ENCODE measurements at places on chromosomes 7 and 10.
A peak's percentile ranks its signal among the peaks of the same experiment; 100 is the strongest.

DNA sequence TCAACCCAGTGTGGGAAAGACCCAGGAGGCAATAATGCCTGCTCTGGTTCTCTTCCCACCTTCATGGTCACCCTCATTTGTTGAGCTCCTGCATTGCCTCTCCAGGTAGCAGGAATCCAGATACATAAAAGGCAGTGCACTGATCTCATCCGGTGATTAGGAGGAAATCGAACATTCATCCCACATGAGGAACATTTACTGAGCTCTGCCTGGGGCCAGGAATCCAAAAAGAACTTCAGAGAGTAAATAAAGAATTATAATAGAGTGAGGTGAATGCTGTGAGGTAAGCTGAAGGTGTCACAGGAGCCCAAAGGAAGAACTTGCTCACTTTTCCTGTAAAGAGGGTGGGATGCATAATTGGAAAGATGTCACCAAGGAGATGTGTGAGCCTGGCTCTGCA, 121.2 kb downstream of the RALA start:
- DNase-seq, result no peak

DNA sequence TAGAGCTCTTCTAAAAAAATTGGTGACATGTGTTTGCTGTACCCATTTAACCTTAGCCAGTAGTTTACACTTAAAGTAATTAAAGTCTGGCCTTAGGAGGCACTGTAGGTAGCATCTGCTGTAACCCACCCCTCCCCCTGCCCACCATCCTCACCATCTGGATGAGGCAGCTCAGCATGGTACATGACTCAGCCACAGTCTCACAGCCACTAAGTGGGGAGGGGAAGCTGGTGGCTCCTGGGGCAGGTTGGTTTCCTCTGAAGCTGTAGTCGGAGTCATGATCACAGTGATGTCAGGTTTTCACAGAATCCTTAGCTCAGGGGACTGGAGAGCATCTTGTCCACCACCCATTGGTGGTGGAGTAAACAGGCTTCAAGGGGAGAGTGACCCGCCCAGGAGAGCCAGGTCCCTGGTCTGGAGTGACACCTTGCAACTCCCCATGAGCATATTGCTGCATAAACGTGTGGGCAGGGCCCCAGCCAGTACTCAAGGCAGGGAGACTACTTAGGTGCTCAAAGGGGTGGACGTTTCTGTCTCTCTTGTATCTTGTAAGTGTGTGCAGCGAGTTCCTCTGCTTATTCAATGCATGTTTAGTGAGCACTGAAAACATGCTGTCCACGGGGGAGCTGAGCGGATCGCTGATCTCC, 125.9 kb downstream of the GRK5 start:
- peak; percentile 23 for DNase-seq

GRCh38 chr10:18984531-18984930, 64.1 kb upstream of the MALRD1 start:
- no peak for DNase-seq

DNA sequence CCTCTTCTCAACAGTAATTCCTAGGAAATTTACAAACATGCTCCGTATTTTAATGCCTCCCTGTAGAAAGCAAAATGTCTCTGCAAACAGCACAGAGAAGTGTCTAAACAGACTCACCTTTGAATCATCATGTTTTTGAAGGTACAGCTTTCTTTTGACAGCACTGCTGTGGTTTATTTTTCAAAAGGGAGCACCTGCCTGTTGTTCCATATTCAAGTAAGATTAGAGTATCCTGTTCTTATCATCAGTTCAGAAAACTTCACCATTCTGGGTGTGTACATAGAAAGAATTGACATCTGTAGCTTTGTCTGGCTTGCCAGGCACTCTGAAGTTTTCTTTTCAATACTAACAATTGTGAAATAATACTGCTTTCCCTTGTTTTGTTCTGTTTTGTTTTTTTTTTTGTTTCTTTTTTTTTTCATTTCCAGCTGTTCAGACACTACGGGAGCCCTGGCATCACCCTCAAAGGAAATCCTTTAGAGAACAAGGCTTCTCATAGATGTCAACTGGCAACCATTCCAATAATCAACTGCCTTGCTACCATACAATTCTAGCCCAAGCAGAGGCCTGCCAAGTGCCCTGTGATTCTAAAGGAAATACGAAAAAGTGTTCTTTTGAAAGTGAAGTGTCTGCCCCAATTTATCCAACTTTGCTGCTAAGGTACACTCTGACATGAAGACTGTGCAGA, 275.9 kb downstream of the PRPF18 start:
- DNase-seq, result no peak

GRCh38 chr10:98028168-98028770, 2.2 kb downstream of the CRTAC1 start:
- DNase-seq, result peak; percentile 43

- DNase-seq, result no peak
Observed at GRCh38 chr7:94344826-94345225, 49.9 kb upstream of the COL1A2 start.

- no peak for DNase-seq
Observed at GRCh38 chr7:33062023-33062781, at the start of gene NT5C3A. Gene NT5C3A, minus strand, starts transcription at chr7:33062776. Its CDS starts 71 bp downstream, at chr7:33062705.

DNA sequence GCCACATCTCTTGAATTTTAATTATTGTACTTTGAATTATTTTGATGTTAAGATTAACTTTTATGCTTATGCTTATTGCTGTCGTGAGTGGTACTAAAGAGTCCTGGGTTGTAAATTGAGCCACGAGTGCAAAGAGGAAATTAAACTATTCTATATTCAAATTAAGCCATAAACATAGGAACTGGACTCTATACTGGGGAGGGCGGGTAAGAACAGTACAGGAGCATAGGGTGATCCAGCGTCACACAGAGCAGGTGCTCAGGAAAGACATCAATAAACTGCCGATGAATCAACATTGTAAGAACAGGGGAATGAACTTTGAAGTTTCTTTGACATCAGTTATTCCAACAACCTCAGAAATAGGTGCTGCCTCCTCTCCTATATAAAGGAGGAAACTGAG, 219.6 kb downstream of the CACNB2 start:
- DNase-seq, result no peak

GRCh38 chr10:77716458-77717317, 79.1 kb upstream of the KCNMA1 start:
- DNase-seq, result no peak

DNA sequence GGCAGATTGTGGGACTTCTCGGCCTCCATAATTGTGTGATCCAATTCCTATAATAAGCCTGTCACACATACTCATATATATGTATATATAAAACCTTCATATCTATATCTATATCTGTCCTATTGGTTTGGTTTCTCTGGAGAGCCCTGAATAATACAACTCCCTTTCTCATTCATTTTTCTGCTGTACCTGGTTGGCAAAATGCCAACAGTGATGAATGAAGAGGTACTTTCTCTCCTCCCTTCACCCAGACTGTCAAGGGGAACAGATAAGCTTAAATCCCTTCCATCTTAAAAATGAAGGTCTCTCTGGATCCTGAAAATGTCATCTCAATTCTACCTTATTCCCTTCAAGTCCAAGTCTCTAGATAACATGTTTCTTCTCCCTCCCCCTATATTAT, 60.3 kb upstream of the FOXP2 start:
- DNase-seq, result no peak

- no peak for DNase-seq
Observed at GRCh38 chr7:46844486-46844885, 737.4 kb downstream of the TNS3 start.

- DNase-seq, result no peak
Observed at GRCh38 chr10:52440612-52441285, 126.7 kb downstream of the DKK1 start.

- peak; percentile 66 for DNase-seq
Observed at GRCh38 chr7:138903186-138903820, 77.9 kb downstream of the KIAA1549 start.

DNA sequence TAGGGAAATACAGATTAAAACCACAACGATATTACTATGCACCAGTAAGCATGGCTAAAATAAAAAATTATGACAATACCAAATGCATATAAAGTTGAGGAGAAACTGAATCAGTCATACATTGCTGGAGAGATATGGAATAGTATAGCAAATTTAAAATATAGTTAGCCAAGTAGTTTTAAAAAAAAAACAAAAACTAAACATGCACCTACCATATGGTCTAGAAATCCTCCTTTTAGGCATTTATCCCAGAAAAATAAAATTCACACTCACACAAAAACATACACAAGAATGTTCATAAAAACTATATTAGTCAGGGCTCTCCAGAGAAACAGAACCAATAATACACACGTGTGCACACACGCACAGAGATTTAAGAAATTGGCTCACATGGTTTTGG, 175.8 kb downstream of the IPMK start:
- no peak for DNase-seq

- no peak for DNase-seq
Observed at GRCh38 chr10:120098232-120098930, 205.9 kb downstream of the SEC23IP start.

- DNase-seq, result no peak
Observed at GRCh38 chr7:78279032-78279431, 480.5 kb downstream of the PHTF2 start.

DNA sequence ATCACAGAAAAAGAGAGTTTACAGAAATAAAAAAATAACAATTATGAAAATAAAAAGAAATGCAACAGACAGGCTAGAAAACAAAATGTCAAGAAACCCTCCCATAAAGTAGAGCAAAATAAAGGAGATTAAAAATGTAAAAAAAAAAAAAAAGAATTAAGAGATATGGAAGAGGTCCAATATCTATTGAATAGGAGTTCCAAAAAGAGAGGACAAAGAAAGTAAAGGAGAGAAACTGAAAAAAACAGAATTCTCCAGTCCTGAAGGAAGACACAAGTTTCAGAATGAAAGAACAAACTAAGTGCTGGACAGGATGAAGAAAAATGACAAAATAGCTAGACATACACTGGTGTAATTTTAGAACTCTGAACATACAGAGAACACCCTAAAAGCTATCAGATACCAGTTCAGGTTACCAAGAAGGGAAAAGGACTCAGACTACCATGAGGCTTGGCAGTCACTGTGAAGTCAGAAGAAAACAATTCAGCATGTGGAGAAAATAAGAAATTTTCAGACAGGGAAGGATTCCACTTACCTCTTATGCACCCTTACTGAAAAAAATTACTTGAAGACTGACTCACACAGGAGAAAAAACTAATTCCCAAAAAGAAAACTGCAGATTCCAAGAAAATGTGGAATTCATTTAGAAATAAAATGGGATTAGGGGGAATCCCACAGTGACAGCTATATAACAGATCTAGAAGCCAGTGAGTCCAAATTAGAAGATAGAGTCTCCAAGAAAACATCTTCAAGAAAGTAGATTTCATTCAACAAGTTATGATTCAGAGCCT, 40.4 kb upstream of the ABLIM1 start:
- no peak for DNase-seq

GRCh38 chr7:73397521-73398281, 35.9 kb upstream of the FZD9 start:
- DNase-seq, result no peak

DNA sequence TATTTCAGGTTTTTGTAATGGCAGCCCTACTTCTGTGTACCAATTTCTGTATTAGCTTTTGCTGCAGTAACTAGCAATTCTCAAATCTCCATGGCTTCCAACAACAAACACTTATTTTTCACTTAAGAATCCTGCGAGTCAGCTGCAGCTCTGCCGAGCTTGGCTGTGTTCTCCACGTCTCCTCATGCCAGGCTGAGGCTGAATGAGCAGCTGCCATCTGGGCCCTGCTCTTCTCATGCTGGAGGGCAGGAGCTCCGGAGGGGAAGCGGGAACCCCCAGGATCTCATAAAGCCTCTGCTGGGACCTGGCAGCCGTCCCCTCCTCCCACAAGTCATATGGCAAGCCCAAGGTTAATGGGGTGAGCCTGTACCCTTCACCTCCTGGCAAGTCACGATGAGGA, 591.1 kb downstream of the SDK1 start:
- DNase-seq, result no peak

- DNase-seq, result no peak
Observed at GRCh38 chr10:7405637-7406036, 5.2 kb downstream of the SFMBT2 start.

GRCh38 chr7:106813705-106814305, 51.3 kb upstream of the PIK3CG start:
- no peak for DNase-seq

DNA sequence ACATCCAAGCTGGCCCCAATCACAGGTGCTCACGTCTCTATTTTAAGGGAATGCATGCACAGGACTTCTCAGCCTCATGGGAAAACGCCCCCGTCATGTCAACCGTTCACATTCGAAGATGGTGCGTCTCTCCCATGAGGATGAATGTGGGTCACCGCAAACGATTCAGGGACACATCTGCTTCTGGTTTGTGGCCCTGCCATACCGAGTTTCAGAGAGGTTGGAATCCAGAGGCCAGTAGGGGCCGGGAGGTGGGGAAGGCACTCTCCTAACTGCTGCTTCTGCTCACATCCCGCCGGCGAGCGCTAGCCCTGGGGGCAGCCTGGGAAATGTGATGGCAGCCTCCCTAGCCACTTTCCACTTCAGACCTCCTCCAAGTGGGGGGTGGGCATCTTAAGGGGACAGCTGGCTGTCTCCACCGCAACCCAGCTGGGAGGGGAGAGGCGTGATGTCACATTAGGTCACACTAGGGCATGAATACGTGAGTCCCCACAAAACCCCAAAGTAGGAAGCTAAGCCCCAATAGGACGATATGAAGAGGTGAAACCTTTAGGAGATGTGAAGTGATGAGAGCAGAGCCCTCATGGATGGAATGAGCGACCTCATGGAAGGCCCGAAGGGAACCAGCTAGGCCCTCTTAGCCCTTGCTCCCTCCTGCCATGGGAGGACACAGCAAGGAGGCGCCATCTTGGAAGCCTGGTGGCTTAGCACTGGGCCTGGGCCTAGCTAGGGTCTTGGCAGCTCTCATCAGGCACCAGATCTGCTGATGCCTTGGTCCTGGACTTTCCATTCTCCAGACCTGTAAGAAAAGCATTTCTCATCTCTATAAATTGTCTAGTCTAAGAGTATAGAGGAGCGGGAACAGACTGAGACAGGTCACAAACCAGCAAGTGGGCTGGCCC, 107.8 kb downstream of the TCERG1L start:
- DNase-seq, result no peak

DNA sequence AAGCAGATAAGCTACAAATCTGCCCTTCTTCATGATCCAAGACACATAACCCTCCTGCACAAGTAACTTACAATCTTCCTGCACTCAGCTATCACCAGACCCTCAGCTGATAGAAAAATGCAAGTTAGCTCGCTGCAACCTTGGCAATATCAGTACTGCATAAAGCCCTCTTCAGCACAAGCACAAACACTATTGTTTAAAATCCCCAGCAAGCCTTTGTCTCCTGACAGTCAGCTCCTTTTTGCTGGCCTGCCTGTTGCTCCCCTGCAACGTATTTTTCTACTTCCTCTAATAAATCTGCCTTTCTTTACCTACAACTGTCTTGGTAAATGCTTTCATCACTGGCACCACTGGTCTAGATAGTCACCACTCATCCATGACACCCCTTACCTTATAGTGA, 59.8 kb downstream of the BAMBI start:
- DNase-seq, result no peak

- DNase-seq, result no peak
Observed at GRCh38 chr10:106576534-106576933, 588.0 kb downstream of the SORCS1 start.

GRCh38 chr10:4191894-4192293, 406.9 kb upstream of the KLF6 start:
- no peak for DNase-seq

Data from T-helper 2 cell treated with Interferon-gamma antibody and Interleukin-4, amounts not matched to agents 5 μg/mL and 100 μg/mL, for 36 hours (primary cell).